ENCODE measurements at places on chromosomes 12 and 14.

DNA sequence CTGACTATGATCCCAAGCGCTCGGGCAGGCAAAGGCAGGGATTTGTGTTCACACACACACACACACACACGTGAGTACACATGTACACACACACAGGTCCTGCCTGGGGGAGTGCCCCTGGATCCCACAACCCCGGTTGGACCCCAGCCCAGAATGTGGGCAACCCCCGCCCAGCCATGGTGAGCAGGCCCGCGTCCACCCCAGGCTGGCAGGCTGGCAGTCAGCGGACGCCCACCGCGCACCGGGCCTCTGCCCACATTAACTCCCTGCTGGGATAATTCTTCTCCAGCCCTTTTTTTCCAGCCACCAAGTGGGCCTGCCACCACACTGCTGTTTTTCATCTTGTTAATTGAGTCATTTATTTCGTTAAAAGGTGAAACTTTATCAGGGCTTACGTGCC is 256.2 kb downstream of the BCL11B start:
- DNase-seq, result no peak

DNA sequence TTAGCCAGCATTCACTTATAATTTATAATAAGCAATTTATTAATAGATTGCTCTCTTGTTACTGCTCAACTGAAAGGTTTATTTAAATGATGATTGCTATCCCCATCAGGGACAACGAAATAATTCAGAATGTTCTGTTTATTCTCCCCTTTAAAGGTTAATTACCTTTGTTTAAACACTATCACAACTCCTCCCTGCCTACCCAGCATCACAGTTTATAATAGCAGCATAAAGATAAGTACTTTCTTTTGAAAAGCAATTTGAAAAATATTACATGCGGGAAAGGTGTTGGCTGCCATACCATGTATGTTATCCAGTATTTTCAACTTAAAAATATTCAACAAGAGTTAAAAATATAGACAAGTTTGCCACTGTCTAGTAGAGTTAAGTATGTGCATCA is 30.6 kb downstream of the SCAF11 start:
- DNase-seq, result no peak

GRCh38 chr12:4960030-4960429 is 50.3 kb downstream of the KCNA1 start:
- DNase-seq, result no peak

DNA sequence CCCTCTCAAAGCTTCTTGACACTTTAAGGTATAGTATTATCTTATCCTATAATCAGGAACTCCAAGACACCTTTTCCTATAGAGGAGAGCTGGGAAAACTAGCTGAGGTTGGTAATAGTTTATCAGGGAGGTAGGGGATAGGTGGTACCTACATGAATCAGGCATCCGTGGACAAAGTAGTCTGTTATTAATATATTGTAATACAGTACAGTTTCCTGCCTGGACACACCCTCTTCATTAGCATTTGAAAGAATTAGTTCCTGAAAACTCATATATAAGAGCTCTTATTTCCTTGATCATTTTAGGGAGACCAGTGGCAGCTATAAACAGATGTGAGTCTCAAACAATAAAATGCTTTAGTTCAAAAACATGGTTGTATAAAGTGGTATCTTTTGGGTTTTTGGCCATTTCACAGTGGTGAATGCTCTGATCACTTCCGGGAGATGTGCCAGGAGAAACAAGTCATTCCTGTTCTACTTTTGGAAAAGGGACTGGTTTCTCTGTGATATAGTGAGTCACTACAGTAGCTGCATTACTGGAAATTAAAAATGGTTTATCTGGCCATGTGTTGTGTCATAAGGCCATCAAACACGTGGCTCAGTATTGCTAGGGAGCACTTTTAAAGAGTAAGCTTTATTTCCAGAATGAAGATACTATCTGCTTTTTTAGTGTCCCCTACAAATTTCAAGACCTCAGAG is 98.1 kb downstream of the KLRB1 start:
- peak; percentile 79 for DNase-seq

DNA sequence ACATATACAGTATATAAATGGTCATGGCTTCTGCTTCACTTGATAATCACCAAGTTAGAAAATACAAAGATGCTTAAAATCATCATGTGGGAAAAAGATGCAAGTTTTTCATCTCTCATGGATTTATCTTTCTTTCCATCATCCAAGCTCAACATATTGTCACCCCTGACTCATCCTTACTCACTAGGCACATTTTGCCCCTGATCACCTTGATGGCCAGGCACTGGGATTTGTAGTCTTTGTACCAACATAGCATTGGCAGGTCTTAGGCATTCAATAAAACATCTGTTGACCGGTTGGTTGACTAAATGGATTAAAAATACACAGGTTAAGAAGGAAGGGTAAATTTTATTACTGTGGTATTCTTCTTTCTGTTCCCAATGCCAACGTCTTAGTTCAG is 28.1 kb downstream of the KLHDC2 start:
- no peak for DNase-seq

GRCh38 chr12:53441040-53441833 is at the start of gene PRR13:
TSS of gene PRR13 (plus strand) at chr12:53441734. CDS start at chr12:53442715, 981 bp downstream.
- peak; percentile 98 for DNase-seq

- no peak for DNase-seq
Observed at GRCh38 chr12:104292872-104293794, 10.4 kb upstream of the EID3 start.

- no peak for DNase-seq
Observed at GRCh38 chr14:72714094-72714493, 179.8 kb downstream of the DPF3 start.

GRCh38 chr14:69398818-69399210 is 322 bp downstream of the SLC39A9 start:
- no peak for DNase-seq

- DNase-seq, result peak; percentile 33
Observed at GRCh38 chr12:129887101-129887500, 16.7 kb downstream of the TMEM132D start.

GRCh38 chr14:38207736-38208617 is at the start of gene SSTR1:
TSS of gene SSTR1 (plus strand) at chr14:38207904. CDS start at chr14:38209390, 1,486 bp downstream.
- DNase-seq, result no peak

GRCh38 chr12:123111498-123112165 is 39.3 kb downstream of the PITPNM2 start:
- DNase-seq, result peak; percentile 69

GRCh38 chr12:51798501-51798900 is 50.0 kb downstream of the FIGNL2 start:
- DNase-seq, result no peak

DNA sequence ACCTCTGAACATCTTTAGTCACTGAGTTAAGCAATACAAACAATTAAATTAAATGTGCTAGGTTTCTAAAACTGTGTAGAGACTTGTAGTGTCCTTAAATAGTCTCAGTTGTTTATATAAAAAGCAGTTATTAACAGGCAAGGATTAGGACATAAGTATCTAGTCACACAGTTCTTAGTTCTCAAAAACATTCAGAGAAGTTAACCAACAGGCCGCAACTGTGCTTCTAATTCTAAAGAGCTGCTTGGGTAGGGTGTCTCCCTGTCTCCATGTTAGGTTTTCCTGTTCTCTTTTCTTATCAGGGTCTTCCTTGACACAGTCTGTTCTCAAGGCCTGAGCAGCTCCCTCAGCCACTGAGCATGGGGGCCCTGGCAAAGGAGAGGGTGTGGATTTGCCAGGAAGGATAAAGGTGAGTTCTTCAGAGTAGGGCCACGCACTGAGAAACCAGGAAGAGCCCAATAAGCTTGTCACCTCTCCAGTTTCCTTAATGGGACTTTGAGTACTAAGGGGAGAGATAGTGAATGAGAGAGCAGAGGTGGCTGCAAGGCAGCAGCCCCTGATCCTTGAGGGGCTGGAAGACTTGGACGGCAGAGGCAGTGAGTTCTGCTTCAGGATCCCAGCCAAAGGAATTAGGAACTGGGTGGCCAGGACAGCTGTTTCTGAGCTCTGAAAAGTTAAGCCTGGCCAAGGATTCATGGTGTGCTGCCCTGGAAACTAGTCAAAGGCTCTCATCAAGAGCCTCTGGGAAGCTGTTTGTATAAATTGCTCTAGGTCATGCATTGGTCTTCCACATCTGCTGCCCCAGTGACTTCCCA is 177.3 kb downstream of the MYRFL start:
- DNase-seq, result no peak

DNA sequence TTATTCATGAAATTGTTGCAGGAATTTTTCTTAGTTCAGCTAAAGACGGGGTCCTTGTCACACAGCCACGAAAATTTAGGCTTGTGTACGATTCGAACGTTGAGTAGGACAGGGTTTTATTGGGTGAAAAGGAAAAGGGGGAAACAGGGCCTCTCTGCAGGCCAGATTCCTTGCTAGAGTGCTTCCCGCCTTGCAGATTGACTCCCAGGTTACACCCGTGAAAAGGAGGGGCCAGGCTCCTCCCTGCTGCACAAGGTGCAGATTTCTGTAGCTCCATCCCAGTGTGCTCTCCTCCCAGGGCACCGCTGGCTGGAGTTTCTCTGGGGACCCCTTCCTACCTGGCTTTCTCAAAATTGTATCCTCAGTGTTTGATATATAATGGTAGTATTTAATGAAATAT is 221.5 kb downstream of the ERC1 start:
- no peak for DNase-seq

DNA sequence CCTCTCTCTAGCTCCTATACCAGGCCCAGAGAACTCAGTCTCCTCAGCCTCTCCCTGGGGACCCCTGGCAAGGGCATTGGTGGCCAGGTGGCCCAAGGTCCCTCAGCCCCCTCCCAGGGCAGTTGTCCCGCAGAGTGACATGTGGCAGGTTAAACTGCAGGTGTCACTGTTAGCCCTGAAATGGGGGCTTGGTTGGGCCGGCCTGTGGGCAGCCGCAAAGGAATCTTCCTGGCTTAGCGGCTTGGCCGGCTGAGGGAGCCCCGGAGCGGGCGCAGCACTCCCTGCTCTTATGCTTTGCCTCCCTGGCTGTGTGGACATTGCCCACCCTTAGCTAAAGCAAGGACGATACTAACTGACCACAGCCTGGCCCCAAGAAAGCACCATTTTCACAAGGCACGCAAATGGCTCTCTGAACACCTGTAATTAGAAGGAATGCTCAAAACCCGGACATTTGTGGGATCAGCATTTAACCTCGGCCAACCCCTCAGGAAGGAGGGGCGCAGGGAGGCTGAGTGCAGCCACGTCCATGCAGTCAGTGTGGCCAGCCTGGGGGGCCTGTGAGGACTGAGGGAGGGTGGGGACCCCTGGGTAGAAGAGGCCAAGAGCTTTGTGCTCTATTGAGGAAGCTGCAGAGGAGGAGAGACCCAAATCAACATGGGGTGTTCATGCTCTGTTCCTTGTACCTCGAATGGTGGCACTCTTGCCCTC is 82.2 kb downstream of the PAPOLA start:
- DNase-seq, result peak; percentile 9

DNA sequence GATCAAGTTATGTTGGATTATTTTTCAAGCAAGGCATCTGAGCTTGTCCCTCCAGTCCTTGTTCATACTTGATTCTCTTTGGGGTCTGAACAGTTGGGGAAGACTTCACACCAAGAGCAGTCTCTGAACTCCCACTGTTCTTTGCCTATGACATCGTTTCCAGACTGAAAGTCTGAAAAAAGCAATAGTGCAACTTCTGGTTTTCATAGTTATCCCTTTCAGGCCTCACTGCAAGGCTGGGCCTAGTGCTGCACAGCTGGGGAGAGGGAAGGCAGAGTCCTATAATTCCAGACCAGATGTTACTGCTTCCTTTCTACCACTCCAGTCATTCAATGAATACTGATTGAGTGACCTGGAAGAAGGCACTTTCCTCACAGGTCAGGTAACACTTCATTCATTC is 187.1 kb upstream of the CCND2 start:
- DNase-seq, result no peak

- no peak for DNase-seq
Observed at GRCh38 chr14:68250927-68251768, 431.6 kb downstream of the RAD51B start.

DNA sequence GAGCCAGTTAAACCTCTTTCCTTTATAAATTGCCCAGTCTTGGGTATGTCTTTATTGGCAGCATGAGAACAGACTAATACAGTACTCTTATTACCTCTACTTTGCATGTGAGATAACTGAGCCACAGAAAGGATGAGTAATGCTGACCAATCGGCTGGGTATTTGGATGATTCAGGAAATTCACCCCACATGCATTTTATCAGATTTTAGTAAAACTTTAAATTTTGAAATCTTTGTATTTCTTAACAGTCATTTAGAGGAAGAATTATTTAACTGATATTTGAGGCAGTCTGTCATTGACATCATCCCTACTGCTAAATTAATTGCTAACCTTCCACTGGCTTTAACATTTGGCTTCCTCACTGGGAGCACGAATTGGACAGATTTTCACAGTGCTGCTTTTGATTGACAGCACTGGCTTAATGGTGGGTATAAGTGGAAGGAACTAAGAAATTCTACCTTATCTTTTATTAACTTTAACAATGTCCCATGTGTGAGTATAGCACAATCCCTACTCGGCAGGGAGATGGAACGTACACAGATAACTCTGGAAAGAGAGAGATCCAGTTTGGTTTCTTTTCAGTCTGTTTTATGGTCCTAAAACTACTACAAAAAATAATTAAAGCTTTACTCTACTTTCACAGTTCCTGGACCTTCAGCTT is 261.0 kb downstream of the DACT1 start:
- DNase-seq, result peak; percentile 71

- no peak for DNase-seq
Observed at GRCh38 chr12:53098354-53098981, 1.0 kb downstream of the IGFBP6 start.

GRCh38 chr14:92774572-92774971 is 19.5 kb upstream of the GOLGA5 start:
- no peak for DNase-seq

DNA sequence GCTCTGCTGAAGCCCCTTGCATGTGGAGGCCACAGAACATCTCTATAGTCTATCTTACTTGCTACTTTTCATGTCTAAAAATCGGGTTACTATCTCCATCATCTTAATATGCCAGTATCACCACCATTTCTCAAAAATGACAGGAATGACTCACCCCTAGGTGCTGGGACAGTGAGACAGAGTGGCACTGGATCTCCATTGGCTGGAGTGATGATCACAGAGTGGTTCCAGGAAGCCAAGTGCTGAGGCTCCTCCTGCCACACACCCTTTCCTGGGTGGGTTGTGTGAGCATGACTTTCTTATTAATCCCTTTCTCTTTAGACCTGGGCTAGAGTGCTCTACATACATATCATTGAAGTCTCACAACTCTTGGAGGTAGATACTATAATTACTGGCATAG is 3.3 kb upstream of the ASCL1 start:
- no peak for DNase-seq

GRCh38 chr12:46946137-46946536 is 120.3 kb upstream of the SLC38A4 start:
- no peak for DNase-seq

- no peak for DNase-seq
Observed at GRCh38 chr12:64636856-64637255, 26.6 kb downstream of the RASSF3 start.

DNA sequence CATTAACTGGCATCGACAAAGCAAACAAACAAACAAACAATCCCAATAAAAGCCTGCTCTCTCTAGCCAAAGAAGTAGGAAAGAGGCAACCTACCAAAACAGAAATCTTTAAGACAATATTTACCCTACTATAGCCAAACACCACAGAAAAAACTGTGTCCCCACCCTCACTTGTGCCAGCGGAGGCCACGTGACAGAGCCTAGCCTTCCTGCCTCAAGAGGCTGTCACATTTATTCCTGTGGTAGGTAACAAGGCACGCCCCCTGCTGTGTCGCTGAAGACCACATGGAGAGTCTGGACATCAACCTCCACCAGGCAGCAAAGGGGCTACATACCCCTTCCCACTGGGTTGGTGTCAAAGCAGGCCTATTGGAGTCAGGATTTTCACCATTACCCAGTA is 148.1 kb downstream of the LMNTD1 start:
- no peak for DNase-seq

GRCh38 chr12:117472983-117473382 is 111.6 kb upstream of the NOS1 start:
- DNase-seq, result no peak

- DNase-seq, result no peak
Observed at GRCh38 chr12:17104801-17105200, 498.8 kb upstream of the LMO3 start.

Data from astrocyte of the cerebellum (primary cell).